Ecto neural progenitor cell (in vitro differentiated cells): ENCODE measurements at places on chromosomes 2 and 18.

GRCh38 chr2:18403921-18404522, 156.4 kb downstream of the RDH14 start:
- no peak for DNase-seq

- no peak for DNase-seq
Measured at GRCh38 chr18:33844232-33844631, 266.2 kb downstream of the ASXL3 start.

GRCh38 chr2:59734743-59735142, 818.7 kb downstream of the BCL11A start:
- no peak for DNase-seq

DNA sequence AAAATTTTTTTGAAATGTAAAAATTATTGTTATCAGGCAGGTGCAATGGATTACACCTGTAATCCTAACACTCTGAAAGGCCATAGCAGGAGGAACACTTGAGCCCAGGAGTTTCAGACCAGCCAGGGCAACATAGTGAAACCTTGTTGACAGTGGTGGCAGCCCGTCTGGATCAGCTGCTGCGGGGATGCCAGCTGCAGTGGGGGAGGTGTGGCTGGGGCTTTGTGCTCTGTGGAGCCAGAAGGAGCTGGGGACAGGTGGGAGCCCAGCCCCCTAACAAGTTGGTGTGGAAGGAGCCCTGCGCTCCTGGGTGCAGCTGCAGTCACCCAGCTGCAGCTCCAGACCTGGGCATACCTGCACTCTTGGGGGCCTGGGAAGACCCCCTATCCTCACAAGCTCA, 182.4 kb upstream of the MC4R start:
- no peak for DNase-seq

DNA sequence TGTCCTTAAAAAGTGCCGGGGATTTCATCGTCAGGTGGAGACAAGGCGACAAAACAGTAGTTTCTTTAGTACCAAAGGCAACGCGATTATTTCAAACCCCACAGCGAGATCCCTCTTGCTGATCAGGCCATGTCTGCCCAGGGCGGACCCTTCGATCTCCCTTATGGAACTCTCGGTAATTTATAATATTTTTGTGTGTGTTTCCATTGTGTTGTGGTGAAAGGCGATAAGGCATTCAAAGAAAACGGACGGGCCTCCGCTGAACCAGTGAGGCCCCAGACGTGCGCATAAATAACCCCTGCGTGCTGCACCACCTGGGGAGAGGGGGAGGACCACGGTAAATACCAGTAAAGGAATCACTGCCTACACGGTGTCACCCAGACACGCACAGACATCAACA, 1.4 kb upstream of the GAD1 start:
- no peak for DNase-seq

- DNase-seq = no peak
Measured at GRCh38 chr2:7567646-7568045, 650.4 kb downstream of the RNF144A start.

DNA sequence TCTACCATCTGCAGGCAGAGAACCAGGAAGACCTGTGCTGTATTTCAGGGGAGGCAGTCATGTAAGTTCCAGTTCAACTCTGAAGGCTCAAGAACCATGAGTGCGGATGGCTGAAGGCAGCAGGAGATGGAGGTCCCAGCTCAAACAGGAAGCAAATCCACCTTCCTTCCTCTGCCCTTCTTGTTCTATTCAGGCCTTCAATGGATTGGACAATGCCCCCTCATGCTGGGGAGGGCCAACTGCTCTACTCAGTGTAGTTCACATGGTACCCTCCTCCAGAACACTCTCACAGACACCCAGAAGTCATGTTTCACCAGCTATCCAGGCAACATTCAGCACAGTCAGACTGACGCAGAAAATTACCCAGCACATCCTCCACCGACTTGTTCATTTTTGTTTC, 39.1 kb upstream of the RAB31 start:
- DNase-seq = no peak

DNA sequence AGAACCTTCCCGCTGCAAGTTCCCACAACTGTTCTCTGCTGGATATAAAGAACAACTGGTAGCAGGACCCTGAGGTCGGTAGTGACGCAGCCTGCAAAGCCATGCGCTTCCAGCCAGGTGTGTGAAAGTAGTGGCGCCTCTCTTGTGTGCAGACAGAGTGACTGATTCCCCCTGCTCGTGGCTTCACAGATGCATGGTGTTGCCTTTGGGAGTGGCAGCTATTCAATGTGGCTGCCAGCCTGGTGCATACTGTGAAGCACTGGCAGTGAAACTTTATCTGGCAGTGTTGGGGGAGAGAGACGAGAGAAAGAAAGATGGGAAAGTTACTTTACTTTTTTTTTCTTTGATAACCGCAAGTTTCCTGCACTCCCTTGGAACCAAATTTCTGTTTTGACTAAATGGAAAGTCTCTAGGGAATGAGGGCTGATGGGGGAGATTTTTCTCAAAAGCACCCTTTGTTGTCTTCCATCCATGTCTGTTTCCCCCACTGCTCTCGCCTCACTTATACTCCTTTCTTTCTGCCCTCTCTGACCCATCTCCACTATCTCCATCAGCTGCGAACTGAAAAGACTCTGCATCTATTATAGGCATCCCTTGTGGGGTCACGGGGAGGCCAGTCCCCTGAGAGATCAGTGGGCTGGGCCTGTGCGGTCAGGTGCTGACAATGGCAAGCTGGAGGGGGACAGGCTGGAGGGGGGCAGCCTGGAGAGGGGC, 90.0 kb upstream of the TNP1 start:
- DNase-seq = no peak
